ENCODE measurements at places on chromosomes 3 and 15. TPM values are rescaled to one million over a fixed set of nuclear protein-coding genes. Genes with fewer than 3 reads are reported as not detected.

The SPSB4 gene
- 13.7 TPM for total RNA-seq

The PLA2G4B gene
- total RNA-seq: 8.0 TPM

The VIPR1 gene
- total RNA-seq: 3.7 TPM

The GOLGA6L7 gene
- total RNA-seq: not detected

The MAPK6 gene
- 58.4 TPM for total RNA-seq

The TMCO5A gene
- total RNA-seq: not detected

The PLA1A gene
- total RNA-seq: 1.3 TPM

The GUCA1C gene
- total RNA-seq: 14.0 TPM

The RASL12 gene
- total RNA-seq: 18.6 TPM

The MON1A gene
- total RNA-seq: 8.0 TPM

The EOGT gene
- 88.0 TPM for total RNA-seq

The SPINK8 gene
- total RNA-seq: not detected

The STRIT1 gene
- total RNA-seq: not detected

Measured in camera-type eye (tissue), 1 donor.